GM13976 (cell line): ENCODE measurements at places on chromosomes 5 and 9.

DNA sequence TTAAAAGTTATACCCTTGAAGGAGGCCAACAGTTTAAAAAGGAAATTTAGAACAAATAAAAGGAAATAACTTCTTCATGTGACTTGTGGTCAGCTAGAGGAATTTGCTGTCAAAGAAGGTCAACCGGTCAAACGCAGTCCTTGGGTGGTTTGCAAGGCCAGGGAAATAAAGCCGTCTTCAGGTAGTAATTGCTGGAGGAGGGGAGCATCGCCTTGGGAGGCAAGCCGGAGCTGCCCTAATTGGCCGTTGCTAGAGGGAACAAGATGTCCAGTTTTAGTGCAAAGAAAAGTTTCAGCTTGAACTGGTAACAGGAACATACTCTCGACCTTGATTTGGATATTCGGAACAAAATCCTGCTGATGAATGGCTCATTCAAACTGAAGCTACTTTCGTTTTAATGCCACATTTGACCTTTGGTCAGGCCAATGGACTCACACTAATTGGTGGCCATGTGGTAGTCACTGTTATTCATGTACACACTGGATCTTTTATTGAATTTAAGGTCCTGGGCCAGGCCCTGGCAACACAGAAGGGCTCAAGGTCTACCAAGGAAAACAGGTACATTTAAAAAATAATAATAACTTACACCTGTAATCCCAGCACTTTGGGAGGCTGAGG, 47.0 kb upstream of the MYO10 start:
- DNase-seq = no peak

DNA sequence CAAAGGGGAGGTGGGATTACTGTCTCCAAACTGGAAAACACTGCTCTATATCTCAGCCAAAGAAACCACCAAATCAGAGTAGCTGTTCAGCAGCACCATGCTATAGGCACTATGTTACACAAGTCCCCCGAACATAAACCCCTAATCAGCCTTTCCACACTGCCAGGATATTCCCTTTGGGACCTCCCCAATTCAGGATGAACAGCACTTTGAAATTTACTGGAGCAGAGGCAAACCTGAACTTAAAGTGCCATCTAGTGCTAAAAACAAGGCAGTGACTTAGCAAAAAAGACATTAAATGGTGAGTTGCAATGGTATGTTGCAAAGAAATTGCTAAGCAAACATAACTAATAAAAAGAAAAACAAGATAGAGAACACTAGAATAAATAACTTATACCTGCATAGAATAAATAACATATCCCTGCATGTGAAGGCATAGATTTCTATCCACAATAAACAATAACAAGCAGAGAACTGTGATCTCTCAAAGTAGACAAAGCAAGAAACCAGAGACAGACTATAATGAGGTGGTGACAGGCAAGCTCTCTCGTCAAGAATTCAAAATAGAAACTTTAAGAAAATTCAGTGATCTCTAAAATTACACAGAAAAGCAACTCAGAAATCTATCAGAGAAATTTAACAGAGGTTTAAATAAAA, 584.4 kb upstream of the ACO1 start:
- no peak for DNase-seq

DNA sequence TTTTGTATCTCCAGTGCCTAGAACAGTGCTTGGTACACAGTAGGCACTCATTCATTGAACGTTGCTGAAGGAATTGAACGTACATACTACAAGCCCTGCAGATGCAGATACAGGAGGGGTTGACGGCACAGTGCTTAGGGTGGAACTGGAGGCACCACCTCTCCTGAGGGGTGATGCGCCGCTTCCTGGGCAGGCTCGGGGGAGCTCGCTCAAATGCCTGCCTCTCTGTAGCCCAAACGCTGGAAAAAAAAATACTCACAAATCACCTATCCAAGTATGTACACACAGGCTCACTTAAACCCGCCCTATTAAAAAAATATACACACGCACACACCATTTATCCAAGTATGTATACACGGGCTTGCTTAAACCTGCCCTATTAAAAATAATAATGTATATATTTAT, 536 bp upstream of the COMMD10 start:
- peak; percentile 41 for DNase-seq

DNA sequence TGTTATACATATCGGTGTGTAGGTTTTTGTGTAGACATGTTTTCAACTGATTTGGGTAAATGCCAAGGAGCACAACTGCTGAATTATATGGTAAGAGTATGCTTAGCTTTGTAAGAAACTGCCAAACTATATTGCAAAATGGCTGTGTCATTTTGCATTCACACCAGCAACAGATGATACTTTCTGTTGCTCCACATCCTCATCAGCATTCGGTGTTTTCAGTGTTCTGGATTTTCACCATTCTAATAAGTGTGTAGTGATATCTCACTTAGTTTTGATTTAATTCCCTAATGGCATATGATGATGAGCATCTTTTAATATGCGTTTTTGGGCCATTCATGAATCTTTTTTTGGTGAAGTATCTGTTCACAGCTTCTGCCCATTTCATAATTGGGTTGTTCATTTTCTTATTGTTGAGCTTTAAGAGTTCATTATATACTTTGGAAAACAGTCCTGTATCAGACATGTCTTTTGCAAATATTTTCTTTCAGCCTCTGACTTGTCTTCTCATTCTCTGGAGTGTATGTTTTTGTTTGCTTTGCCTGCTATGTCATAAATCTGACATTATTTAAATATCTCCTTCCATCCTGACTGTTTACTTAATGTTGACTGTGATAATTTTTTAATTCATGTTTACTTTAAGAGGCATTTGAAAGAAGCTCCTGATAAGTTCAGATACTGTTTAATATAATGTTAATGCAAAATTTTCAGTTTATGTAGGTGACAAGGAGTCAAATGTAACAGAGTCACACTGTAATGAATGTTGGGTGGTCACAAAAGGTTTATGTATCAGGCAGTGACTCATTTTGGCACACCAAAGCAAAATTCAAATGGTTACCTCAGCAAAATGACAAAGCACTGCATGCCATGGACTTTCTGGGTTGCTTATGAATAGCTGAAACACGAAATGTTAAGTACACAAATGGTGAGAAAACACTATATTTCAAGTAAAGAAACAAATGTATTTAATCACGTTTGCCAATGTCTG, 181.1 kb upstream of the DAB2 start:
- no peak for DNase-seq

DNA sequence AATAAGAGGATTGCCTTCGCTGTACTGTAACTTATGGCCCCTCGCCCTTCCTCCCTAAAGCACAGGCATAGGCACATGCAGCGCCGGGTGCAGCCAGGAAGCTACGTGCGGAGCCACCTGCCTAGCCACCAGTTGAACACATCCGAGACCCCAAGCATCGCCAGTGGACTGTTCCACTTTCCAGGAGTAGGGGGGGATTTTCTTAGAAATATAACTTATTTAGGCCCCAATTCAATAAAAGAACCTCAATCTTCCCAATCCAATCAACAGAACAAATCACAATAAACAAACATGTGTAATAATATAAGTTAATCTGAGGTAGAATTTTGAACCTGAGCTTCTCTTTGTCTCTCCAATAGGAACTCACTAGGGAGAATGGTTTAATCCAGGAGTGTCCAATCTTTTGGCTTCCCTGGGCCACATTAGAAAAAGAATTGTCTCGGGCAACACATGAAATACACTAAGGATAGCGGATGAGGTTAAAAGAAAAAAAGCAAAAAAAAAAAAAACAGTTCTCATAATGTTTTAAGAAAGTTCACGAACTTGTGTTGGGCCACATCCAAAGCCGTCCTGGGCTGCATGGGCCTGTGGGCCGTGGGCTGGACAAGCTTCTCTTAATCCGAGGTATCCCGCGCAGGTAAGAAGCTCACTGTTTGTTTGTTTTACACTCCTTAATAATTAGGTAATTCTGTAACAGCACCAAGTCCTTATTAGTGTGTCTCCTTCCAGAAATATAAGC, 22.0 kb upstream of the NIPBL start:
- no peak for DNase-seq

DNA sequence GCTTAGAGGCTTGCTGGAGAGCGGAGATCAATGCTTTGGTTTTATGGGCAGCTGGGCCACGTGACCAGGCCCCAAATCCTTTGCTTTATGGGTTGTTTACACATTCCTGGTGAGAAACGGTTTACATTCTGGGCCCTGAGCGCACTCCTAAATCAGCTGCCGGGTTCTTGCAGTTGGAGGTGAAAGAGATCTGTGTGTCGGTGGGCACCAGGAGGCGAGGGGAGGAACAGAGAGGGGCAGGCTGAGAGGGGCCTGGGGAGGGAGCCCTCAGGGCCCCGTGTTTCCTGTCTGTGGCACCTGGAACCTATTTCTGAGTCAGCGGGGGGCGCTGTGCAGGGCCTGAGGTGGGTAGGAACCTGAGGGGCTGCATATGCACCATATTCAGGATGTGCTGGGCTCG, 63.5 kb upstream of the HAND1 start:
- DNase-seq = no peak

- no peak for DNase-seq
These were observed 66.0 kb upstream of the MEF2C start for GRCh38 chr5:88948746-88949600.

DNA sequence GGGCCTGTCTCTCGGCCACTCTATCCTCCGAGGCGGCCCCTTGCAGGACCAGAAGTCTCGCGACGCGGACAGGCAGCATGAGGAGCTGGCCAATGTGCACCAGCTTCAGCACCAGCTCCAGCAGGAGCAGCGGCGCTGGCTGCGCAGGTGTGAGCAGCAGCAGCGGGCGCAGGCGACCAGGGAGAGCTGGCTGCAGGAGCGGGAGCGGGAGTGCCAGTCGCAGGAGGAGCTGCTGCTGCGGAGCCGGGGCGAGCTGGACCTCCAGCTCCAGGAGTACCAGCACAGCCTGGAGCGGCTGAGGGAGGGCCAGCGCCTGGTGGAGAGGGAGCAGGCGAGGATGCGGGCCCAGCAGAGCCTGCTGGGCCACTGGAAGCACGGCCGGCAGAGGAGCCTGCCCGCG, 283.5 kb downstream of the ARHGEF28 start:
- DNase-seq = no peak

- DNase-seq = no peak
These were observed 68.9 kb upstream of the GOLM1 start for GRCh38 chr9:86168256-86168655.

DNA sequence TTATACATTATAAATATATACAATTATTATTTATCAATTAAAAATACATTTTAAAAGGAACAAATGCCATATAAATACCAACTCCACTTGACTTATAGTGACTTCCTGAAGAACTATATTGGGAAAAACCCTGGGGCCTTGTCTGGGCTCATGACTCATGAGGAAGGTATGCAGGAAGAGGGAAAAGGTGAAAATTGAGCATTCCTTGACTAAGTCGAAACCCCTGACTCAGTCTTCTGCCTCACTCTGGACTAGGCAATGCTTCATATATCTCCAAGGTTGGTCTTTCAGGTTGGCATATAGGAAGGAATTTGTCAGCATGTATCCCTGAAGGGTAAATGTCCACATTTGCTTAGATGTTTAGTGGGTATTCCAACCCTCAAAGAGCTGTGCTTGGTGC, 78.5 kb downstream of the SH3TC2 start:
- no peak for DNase-seq

GRCh38 chr5:107778647-107779046, 107.9 kb upstream of the EFNA5 start:
- no peak for DNase-seq
